ENCODE measurements at places on chromosomes 4 and X. TPM values are rescaled to one million over a fixed set of nuclear protein-coding genes. Genes with fewer than 3 reads are reported as not detected.
A peak's percentile ranks its signal among the peaks of the same experiment; 100 is the strongest.

- peaks cover 2% of the 10 kb centered on the region for H3K36me3 ChIP-seq
- H3K4me1 ChIP-seq: no peaks in the 10 kb centered on the region
- no peaks in the 10 kb centered on the region for H3K27me3 ChIP-seq
- H3K27ac ChIP-seq: no peak overlapping the region
- no peak overlapping the region for H3K4me3 ChIP-seq
Measured at GRCh38 chr4:52982255-52982945, 120.3 kb downstream of the RASL11B start.

GRCh38 chrX:22739276-22739675 lies 260.5 kb upstream of the DDX53 start:
- H3K27ac ChIP-seq: no peak overlapping the region
- peaks cover 2% of the 10 kb centered on the region for H3K27me3 ChIP-seq
- DNase-seq: no peak
- H3K36me3 ChIP-seq: no peaks in the 10 kb centered on the region

DNA sequence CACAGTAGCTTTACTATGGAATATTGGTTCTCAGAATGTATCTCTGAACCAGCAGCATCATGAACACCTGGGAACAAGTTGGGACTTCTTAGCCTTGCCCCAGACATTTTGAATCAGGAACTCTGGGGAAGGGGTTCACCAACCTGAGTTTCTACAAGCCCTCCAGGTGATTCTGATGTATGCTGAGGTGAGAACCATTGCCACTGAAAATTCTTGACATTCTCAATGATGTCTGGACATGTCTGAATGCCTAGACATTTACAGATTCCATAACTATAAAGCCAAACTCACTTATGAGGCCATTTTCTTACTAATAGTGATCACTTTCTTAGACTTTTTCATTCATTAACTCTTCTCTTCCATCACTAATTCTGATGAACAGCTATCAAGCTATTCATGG lies 389.4 kb upstream of the FTHL17 start:
- no peak for DNase-seq
- H3K4me1 ChIP-seq: no peaks in the 10 kb centered on the region
- H3K36me3 ChIP-seq: no peaks in the 10 kb centered on the region
- H3K27ac ChIP-seq: no peak overlapping the region
- no peak overlapping the region for H3K4me3 ChIP-seq

DNA sequence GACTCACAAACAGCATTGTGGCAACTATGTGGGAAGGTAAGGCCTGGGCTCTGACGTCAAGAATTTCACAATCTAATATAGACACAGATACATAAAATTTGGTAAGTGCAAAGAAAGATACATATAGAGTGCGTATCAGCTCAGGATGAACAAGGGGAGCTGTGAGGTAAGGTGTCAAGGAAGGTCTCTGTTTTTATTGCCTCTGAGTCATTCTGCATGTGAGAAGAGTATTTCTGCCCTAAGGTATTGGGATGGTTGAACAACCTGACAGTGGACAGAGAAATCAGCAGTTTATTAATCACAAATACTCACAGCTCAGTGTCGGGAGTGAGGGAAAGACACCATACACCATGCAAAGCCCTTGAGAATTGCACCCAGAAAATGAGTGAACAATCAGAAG lies 89.8 kb downstream of the COMMD8 start:
- no peak overlapping the region for H3K27ac ChIP-seq
- H3K4me1 ChIP-seq: no peaks in the 10 kb centered on the region
- peaks cover 3% of the 10 kb centered on the region for H3K27me3 ChIP-seq
- no peak overlapping the region for H3K4me3 ChIP-seq
- no peak for DNase-seq

GRCh38 chr4:107743532-107743931 lies 23.5 kb upstream of the PAPSS1 start:
- H3K4me3 ChIP-seq: no peak overlapping the region
- H3K27ac ChIP-seq: no peak overlapping the region
- H3K36me3 ChIP-seq: no peaks in the 10 kb centered on the region
- H3K4me1 ChIP-seq: peaks cover 4% of the 10 kb centered on the region
- H3K27me3 ChIP-seq: peaks cover 9% of the 10 kb centered on the region
- no peak for DNase-seq

DNA sequence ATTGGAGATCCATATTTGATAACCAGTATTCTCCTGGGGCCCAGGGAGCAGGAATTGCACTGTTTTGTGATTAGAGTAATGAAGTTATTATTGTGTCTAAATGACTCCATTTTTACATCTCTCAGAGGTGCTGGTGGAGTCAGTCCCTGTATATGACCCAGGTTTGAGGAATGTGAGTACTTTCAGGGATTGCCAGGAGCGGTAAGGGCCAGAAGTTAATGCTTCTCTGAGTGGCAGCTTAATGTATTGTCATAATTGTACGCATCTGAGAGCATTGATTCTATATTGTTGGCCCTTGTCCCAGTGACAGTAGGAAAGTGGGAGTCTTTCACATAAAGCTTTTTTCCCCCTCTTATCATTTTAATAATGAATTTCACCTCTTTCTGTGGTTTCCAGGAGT lies 146.2 kb downstream of the GATB start:
- H3K36me3 ChIP-seq: no peaks in the 10 kb centered on the region
- H3K27me3 ChIP-seq: no peaks in the 10 kb centered on the region
- H3K4me3 ChIP-seq: no peak overlapping the region
- H3K27ac ChIP-seq: no peak overlapping the region

- no peak overlapping the region for H3K27ac ChIP-seq
- H3K36me3 ChIP-seq: no peaks in the 10 kb centered on the region
- H3K4me3 ChIP-seq: no peak overlapping the region
- H3K4me1 ChIP-seq: no peaks in the 10 kb centered on the region
Measured at GRCh38 chr4:7361280-7361895, 73.3 kb downstream of the PSAPL1 start.

GRCh38 chr4:112379306-112379705 lies 82.1 kb downstream of the ALPK1 start:
- no peak for DNase-seq
- H3K27ac ChIP-seq: no peak overlapping the region
- H3K36me3 ChIP-seq: peaks cover 29% of the 10 kb centered on the region
- H3K4me3 ChIP-seq: no peak overlapping the region

GRCh38 chr4:89158884-89159503 lies 47.7 kb downstream of the TIGD2 start:
- no peaks in the 10 kb centered on the region for H3K36me3 ChIP-seq
- H3K4me3 ChIP-seq: no peak overlapping the region
- H3K27me3 ChIP-seq: peaks cover 4% of the 10 kb centered on the region
- no peaks in the 10 kb centered on the region for H3K4me1 ChIP-seq
- no peak overlapping the region for H3K27ac ChIP-seq
- no peak for DNase-seq

DNA sequence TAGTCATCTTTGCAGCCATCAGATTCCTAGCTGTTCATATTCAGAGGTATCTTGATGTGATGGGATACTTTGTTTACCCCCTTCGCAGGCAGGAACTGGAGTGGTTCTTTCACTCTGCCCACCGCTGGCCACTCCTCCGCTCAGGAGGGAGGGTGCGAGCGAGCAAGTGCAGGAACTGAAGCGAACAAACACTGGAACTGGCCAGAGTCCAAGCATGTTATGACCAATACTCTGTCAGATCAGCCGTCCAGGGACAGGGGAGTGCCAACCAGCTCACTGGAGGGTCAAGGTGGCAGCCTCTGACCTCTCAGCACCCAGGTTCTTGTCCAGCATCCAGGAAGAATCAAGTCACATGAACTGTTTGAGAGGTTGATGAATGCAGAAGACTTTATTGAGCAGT lies 18.0 kb upstream of the MANBA start:
- no peaks in the 10 kb centered on the region for H3K36me3 ChIP-seq
- H3K27me3 ChIP-seq: no peaks in the 10 kb centered on the region
- H3K27ac ChIP-seq: no peak overlapping the region
- DNase-seq: no peak

- DNase-seq: no peak
- no peaks in the 10 kb centered on the region for H3K36me3 ChIP-seq
- H3K4me1 ChIP-seq: peaks cover 7% of the 10 kb centered on the region
- no peak overlapping the region for H3K27ac ChIP-seq
Measured at GRCh38 chr4:3349116-3349515, 56.3 kb downstream of the RGS12 start.

DNA sequence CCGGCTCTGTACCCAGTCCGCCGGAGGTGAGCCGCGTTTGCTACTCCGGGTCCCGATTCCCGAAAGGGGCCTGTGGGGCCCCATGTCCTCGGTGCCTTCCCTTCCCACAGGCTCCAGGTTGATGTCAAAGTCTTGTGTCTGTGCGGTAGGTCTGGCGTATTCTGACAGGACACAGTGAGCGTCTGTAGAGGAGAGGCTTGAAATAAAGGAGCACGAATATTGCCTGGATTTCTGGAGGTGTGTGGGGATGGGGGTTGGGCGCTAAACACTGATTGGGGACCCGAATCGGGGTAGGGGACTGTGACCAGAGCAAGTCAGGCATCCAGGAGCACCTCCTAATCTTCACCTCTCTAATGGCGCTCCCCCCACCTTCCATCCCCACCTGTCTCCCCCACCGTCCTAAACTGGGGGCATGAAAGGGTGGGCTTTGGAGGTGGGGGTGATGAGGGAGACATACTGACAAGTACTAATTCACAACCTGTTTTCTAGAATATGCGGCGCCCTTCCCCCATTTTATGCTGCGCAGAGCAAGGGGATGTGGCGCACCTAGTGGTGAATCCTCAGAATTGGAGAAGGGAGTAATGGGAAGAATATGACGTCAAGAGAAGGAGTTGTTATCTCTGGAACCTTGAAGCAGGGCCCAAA lies 855 bp downstream of the GPRASP2 start:
- H3K4me3 ChIP-seq: peak overlapping the region; percentile 79
- DNase-seq: peak; percentile 38
- H3K36me3 ChIP-seq: no peaks in the 10 kb centered on the region
- peaks cover 11% of the 10 kb centered on the region for H3K4me1 ChIP-seq

DNA sequence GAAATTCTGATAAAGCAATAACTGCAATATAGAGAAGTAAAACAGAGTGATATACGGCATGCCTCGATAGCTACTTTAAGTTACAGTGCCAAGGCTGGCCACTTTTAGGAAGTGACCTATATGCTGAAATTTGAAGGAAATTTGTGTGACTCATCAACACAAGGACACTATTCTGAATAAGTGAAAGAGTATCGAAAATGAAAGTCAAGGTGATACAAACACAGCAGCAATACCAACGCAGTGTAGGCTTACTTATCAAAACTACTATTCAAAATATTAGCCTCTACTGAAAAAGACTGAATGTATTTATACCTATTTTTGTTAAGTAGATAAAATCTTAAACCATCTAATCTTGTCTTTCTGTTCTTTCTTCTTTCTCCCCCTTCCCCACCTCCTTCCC lies 459.9 kb upstream of the GNPDA2 start:
- no peaks in the 10 kb centered on the region for H3K36me3 ChIP-seq
- H3K4me1 ChIP-seq: no peaks in the 10 kb centered on the region
- no peaks in the 10 kb centered on the region for H3K27me3 ChIP-seq
- H3K4me3 ChIP-seq: no peak overlapping the region

DNA sequence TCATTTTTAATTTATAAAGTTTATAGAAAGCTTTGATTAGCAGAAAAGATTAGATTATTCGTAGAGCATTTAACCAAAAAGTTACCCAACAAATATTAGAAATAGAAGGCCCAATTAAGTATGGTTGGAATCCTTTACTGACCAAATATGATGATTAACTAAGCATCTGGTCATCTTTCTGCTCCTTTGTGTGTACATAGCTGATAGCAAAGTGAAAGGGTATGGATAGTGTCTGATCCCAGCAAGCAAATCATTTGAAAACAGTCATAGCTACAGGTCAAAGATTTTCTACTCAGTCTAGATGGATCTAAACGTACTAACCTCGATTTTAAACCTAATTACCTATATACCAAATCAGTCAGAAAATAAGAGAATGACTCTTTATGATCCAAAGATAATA lies 7.3 kb upstream of the MAB21L2 start:
- H3K36me3 ChIP-seq: peaks cover 10% of the 10 kb centered on the region
- H3K27ac ChIP-seq: no peak overlapping the region
- no peaks in the 10 kb centered on the region for H3K27me3 ChIP-seq
- H3K4me1 ChIP-seq: peaks cover 3% of the 10 kb centered on the region
- no peak overlapping the region for H3K4me3 ChIP-seq
- no peak for DNase-seq

DNA sequence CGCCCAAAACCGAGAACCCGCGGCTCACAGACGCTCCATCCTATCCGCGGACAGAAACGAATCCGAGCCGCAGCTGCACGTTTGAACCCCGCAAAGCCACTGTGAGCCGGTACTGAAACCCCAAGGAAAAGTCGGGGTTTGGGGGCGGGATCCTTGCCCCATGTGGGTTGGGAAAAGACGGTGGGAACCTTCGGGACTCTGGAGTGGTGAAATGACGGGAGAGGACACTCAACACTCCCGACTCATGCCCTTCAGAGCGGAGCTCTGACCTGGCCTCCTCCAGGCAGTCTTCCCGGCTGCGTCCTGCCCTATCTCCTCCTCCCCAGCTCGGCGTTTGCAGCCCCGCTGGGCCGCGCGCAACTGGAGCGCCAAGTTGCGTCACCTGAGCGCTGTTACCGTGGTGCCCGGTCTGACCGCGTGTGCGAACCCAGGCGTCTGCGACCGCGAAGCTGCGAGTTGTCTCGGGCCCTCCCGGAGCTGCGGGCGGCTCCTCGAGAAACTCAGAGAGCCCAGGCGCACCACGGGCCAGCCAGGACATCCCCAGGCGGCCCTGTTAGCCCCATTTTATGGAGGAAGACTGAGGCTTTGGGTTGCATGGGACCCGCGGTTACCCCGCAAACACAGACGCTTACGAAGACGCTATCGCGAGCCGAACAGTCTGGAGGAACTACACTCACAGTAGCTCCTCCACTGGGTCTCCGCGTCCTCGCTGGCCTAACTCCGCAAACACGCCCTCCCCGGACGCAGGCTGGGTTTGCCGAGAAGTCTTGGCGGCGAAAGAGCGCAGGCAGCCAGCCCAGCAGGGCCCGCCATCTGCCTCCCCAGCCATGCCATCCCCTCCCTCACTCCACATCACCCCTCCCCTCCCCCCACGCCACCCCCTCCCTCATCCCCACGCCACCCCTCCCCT lies 20.3 kb upstream of the HMX1 start:
- no peak overlapping the region for H3K27ac ChIP-seq
- peak overlapping the region; percentile 21 for H3K4me3 ChIP-seq
- no peak for DNase-seq
- peaks cover 57% of the 10 kb centered on the region for H3K27me3 ChIP-seq
- H3K36me3 ChIP-seq: no peaks in the 10 kb centered on the region

DNA sequence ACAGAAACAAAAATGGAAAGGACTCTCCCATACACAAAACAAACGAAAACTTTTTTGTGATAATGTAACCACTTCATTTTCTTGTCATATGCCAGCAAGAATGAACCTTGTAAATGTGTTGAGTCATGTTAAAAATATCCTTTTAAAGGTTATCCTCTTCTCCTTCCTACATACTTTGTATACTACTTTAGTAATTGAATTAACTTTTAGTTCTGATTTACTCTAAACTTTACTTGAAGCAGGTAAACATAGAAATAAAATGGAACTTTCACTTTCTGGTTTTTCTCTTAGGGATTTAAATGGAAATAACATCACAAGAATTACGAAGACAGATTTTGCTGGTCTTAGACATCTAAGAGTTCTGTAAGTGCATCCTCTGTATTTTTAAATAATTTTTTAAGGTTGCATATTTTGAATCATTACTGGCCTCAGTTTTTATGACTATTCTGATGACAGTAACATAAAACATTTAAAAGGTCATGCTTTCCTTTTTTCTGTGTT lies 4.7 kb downstream of the SLIT2 start:
- H3K4me1 ChIP-seq: peaks cover 7% of the 10 kb centered on the region
- no peak for DNase-seq
- no peaks in the 10 kb centered on the region for H3K36me3 ChIP-seq

- no peak overlapping the region for H3K4me3 ChIP-seq
- H3K27me3 ChIP-seq: peaks cover 4% of the 10 kb centered on the region
- no peaks in the 10 kb centered on the region for H3K4me1 ChIP-seq
- no peak overlapping the region for H3K27ac ChIP-seq
- H3K36me3 ChIP-seq: no peaks in the 10 kb centered on the region
Measured at GRCh38 chr4:147326591-147326990, 154.3 kb upstream of the EDNRA start.

Gene MAGEA12
- not detected for total RNA-seq

Gene HSFX4
- total RNA-seq: not detected

Gene SORBS2
- total RNA-seq: not detected

Gene AASDH
- 17.0 TPM for total RNA-seq

Data from activated naive CD4-positive, alpha-beta T cell treated with anti-CD3 and anti-CD28 coated beads for 36 hours (primary cell).